RWPE2 (cell line): ENCODE measurements at places on chromosomes 6 and 20.

DNA sequence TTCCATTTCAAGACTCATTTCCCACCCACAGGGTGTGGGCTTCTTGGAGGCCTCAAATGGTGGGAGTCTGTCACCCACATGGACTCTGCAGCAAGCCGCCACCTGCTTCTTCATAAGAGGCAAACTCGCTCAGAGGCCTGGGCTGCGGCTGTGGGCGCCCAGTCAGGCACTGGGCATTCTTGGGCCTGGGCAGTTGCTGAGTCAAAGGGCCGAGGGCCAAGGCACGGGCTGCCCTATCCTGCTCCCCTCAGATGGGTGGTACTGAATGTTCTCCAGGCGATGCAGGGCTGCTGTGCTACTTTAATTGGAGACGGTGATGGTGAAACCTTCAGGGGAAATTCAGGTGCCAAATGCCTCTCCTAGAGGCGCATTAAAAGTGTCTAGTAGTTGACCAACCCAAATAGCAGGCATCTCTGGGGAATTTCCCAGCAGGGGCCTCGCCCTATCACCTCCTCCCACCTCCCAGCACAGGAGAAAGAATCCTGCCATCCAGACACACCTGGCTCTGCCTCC is 57.9 kb downstream of the MAFB start:
- DNase-seq, result peak; percentile 76

DNA sequence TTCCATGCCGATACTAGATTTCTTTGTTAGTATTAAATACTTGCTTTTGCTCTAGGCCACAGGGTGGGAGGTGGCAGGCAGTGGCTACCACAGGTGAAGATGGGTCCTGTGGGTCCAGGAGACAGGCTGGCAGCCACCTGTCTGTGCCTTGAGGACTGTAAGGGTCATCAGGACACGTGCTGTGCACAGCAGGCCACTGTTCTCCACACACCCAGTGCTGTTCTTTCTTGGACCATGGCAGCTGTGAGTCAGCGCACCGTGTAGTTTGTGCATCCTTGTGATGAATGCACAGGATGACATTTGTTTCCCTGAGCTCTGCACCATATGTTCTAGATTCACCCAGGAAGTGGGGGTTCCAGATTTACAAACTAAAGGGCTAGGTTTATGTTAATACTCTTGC is 317.0 kb downstream of the ZFAND3 start:
- no peak for DNase-seq

- peak; percentile 80 for DNase-seq
Observed at GRCh38 chr6:52551483-52552277, 25.2 kb downstream of the TRAM2 start.

GRCh38 chr6:99016355-99016754 is 68.6 kb upstream of the FBXL4 start:
- DNase-seq, result no peak

- DNase-seq, result no peak
Observed at GRCh38 chr6:62763125-62763912, 447.9 kb upstream of the FKBP1C start.

DNA sequence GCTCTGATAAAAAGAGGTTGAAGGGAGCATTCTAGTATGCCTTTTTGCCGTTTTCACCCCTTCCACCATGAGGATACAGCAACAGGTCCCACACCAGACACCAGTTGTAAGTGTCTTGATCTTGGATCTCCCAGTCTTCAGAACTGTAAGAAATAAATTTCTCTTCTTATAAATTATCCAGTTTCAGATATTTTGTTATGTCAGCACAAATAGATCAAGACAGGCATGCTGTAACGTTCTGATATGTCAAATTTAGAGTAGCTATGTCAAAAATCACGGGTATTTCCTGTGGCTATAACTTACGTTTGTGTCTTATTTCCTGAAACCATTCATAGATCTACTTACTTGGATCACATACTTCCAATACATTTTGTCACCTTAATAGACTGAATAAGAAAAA is 55.9 kb upstream of the CD83 start:
- DNase-seq, result no peak

DNA sequence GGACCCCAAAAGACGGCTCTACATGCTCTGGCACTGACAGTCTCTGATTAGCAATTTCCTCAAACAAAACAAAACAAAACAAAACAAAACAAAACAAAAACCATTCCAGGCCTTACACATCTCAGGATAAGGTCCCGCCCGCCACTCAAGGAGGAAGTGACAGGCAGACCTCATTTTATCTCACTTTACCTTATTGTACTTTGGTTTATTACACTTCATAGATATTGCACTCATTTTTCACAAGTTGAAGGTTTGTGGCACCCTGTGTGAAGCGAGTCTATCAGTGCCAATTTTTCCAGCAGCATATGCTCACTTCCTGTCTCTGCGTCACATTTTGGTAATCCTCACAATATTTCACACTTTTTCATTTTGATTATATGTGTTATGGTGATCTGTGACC is 15.2 kb downstream of the ZBP1 start:
- DNase-seq, result no peak

DNA sequence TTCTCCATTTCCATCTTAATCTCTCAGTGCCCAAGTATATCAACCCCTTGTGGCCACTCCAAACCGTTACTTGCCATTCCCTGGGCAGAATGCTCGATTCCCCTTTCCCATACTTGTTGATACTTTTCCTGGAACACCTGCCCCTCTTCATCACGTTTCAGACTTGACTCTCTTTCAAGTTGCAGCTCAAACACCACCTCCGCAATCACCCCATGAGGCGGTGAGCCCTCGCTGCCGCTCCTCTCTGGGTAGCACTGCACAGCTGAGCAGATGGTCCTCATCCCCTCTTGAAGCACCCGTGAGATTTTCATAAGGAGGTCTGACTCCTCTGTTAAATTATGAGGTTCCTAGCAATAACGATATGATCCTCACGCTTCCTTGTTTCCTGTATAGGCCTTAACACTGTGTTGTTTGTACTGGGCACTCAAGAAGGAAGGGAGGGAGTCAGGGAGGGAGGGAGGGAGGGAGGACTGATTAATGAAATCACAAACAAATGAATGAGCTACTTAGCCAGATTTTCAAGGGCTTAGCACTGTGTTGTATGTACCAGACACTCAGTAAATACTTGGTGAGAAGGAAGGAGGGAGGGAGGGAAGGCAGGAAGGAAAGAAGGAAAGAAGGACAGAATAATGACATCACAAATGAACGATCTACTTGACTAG is 8.0 kb upstream of the UQCC2 start:
- DNase-seq, result no peak

GRCh38 chr6:54617730-54618129 is 228.8 kb upstream of the FAM83B start:
- no peak for DNase-seq

DNA sequence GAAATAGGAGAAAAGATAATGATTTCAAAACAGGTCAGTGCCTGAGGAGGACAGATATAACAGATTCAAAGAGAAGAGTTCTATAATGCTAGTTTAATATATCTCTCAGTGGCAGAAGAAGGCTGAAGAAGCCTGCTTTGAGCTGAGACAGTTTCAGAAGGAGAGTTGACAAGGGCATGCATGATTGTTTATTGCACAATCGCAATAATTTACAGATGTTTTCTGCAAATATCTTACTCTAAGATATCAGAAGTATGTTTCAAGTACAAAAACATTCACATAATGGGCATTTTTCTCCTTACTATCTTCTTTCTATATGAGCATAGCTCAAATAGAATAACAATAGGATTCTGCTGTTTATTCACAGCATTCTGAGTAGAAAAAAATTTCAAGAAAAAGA is 557.7 kb upstream of the NRSN1 start:
- DNase-seq, result no peak

GRCh38 chr20:23235173-23236027 is 115.2 kb upstream of the NXT1 start:
- no peak for DNase-seq

DNA sequence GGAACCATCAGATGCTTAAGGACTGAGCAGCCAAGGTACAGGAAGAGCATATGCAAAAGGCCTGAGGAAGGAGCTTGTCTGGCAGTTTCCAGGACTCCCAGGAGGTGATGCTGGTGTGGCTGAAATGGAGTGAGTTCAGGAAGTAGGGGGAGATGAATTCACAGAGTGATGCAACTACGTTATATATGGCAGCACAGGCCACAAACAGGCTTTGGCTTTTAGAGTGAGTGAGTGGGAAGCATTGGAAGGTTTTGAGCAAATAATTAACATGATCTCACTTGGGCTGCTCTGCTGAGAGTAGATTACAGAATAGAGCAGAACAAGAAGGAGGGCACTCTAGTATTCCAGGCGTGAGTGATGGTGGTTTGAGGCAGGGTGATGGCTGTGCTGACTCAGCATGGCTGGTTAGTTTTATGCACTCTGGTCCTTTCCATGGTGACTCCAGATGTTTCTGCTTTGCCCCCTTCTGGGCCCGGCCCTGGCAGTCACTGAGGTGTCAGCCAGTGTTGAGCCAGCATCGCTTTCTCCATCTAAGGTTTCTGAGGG is 6.5 kb downstream of the BTN2A2 start:
- DNase-seq, result no peak

GRCh38 chr6:21731411-21732031 is 138.0 kb downstream of the SOX4 start:
- DNase-seq, result no peak

GRCh38 chr6:117345292-117345610 is 79.9 kb downstream of the VGLL2 start:
- no peak for DNase-seq

DNA sequence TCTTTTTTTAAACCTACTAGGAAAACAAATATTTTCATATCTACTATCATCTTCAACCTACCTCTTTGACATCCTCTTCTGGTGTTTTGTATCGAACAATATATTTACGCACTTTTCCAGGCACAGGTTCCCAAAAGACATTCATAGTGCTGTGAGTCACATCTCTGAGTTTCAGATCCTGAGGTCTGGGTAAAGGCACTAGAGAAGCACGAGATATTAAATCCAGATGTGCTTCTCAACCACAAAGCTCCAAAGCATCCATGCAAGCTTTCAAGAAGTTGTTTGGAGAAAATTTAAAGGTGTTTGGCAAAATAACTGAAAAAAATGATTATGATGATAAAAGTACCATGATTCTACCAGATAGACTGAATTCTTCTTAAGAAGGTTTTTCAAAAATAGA is 62.7 kb downstream of the COL12A1 start:
- DNase-seq, result no peak

DNA sequence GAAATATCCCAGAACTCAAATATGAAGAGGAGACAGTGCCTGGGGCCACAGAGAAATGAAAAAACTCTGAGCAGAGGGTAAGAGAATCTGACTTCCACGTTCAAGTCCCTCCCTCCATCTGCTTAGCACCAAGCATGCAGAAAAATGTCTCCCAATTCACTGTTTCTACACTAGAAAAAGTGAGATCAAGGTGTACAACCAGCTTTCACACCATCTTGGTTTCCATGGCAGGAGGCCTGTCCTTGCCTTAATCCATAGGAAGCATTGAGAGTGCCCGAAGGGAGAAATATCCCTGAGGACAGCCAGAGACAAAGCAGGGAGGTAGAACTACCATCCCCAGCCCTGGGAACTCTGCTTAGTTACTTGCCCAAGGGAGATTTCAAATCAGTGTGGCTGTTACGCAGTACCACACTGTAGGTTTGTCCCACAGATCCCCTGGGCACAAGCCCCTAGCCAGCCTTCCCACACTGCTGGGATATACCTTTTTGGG is 82.9 kb downstream of the SCML4 start:
- DNase-seq, result no peak

DNA sequence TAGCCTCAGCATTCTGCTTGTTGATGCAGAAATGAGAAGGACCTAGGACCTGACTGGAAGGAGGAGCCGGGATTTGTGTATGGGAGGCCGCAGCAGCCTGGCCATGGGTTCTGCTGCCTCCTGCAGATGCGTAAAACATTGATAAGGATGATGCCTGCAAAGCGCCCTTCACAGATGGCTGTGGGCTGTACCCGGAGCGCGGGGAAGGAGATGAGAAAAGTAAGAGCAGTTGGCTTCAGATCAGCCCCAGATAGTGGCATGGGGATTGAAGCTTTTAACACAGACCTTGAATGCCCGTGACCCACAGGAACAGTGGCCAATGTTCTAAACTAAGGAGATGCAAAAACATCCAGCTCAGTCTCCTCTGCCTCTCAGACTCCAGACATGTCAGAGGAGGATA is 136.4 kb upstream of the KCNG1 start:
- DNase-seq, result no peak

DNA sequence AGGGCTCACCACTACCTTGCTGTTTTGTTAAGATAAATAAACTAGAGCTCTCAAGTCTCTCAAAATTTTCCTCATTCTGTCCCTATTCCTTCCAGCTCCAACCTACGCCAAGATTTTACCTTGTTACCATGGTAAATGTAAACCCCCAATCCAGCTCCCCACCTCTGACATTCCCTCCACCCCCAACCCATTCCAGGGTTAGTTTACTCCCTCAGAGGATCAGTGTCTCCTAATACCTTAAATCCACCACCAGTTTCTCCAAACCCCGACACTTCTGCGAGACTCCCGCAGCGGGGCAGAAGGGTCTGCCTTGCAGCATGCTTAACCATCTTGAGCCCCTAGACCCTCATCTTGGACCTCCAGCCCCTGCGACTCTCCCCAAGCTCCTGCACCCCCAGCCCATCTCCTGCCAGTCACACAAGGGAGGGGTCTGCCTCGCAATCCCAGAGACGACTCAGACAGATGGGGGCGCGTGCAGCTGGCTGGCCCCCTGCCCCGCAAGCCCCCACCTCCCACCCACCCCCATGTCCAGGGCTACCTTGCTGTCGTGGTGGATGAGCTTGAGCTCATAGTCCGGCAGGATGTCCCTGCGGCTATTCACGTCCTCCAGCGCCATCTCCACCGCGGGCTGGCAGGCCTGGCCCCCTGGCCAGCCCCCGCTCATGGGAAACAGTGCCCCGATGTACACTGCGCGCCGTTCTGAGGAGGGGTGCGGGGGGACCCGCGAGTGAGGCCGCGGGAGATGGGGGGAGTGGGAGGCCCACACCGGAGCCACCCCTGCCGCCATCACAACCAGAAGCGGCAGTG is 5.8 kb downstream of the GABBR1 start:
- no peak for DNase-seq

DNA sequence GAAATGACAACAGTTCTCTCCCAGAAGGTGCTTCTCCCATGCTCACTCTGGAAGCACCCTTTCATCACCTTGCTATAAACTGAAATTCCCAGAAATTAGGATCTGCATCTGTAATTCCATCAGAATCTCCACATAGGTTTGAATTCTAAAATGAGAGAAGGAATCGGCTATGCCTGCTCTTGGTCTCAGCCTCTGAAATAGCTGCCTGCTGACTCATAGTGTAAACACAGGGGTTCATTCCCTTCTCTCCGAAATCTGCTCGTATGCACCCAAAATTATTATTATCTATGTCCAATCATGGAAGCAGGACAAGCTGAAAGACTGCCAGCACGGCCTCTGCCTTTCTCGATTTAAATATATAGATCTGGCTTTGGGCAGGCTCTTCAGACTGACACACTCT is 74.6 kb upstream of the TAB2 start:
- no peak for DNase-seq

- no peak for DNase-seq
Observed at GRCh38 chr6:117617210-117618035, 15.1 kb upstream of the GOPC start.

- no peak for DNase-seq
Observed at GRCh38 chr20:60581606-60582115, 623.4 kb downstream of the CDH26 start.

DNA sequence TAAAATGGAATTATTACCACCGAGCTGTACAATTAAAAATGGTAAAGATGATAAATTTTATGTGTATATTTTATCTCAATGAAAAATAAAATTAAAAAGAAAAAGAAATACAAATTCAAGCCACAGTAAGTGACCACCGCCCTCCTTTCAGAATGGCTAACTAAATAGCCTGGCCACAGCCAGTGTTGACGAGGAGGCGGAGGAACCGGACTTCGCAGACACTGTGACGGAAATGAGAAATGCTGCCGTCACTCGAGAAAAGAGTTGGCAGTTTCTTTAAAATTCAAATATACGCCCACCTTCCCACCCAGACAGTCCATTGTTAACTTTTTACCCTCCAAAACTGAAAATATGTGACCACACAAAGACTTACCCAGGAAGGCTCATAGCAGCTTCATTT is 50.0 kb downstream of the FOXF2 start:
- DNase-seq, result no peak
